Sigmoid colon (tissue), 7 donors: ENCODE measurements at places on chromosomes 1 and 21. TPM values are rescaled to one million over a fixed set of nuclear protein-coding genes. Genes with fewer than 3 reads are reported as not detected.

Gene EDEM3
- 16.4 TPM for polyA plus RNA-seq

Gene DCST1
- 0.09 TPM for polyA plus RNA-seq

Gene ATP1A4
- polyA plus RNA-seq, result not detected

Gene OR2AK2
- polyA plus RNA-seq, result not detected

Gene IRF6
- 58.5 TPM for polyA plus RNA-seq
